ENCODE measurements at places on chromosomes 1 and 21.

DNA sequence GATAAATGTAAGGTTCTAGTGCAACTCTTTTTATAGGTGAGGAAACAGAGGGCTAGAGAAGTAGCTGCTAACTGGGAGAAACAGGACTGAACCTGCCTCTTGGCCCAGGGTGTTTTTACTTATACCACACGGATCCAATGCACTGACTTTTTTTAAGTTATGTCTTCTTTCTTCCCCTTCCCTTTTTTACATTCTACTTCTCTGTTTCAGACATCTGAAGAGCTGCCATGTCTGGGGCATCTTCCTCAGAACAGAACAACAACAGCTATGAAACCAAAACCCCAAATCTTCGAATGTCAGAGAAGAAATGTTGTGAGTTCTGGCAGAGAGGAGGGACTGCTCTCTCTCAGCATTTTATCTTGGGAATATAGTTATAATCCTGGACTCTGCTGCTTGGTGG, 1.4 kb downstream of the PFKFB2 start:
- DNase-seq = no peak

GRCh38 chr21:45410865-45411809, 6.2 kb downstream of the COL18A1 start:
- no peak for DNase-seq

DNA sequence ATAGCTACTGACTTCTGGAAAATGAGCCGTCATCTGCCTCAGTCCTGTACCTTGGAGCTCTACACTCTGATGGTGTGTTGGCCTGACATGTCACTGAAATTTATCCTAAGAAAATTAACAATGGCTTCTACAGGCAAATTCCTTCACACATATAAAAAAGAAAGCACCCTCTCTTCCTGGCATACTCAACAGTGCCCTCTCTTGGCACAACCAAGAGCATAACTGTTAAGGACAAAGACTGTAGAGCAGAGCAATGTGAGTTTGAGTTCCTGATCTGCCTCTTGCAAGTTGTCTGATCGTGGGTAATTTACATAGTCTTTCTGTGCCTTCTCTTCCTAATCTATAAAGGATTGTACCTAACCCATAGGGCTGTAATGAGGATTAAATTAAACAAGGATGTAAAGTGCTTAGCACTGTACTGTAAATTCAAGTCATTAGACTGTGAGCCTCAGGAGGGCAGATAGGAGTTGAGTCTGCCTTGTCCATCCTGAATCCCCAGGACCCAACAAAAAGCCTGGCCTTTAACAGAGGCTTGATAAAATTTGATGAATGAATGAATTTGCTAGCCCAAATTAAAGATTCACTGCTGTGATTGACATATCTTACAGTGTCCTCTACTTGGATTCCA, 83.5 kb downstream of the SYF2 start:
- no peak for DNase-seq

- no peak for DNase-seq
Measured at GRCh38 chr1:54825696-54826095, 24.6 kb upstream of the TTC22 start.

DNA sequence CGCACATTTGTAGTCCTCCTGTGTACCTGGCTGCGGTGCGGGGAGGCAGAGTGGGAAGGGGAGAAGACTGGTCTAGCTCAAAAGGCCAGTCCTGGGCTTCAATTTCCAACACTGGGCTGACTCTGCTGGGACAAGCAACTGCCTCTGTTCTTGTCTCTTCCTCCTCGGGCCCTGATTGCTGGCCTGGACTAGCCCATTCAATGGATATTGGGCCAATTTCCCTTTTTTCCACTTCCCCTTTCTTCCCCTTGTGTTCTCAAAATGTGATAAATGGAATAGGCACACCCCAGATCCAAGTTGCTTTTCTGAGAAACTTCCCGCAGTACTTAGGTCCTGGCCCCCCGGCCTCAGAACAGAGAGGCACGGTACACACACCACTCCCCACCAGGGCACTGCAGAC, 48.2 kb downstream of the SPSB1 start:
- DNase-seq = no peak

- no peak for DNase-seq
Measured at GRCh38 chr1:245209658-245210435, 55.1 kb downstream of the KIF26B start.

- no peak for DNase-seq
Measured at GRCh38 chr1:207309745-207310273, 11.7 kb upstream of the CD55 start.

GRCh38 chr1:177490036-177490639, 319.4 kb downstream of the BRINP2 start:
- no peak for DNase-seq

- DNase-seq = no peak
Measured at GRCh38 chr1:48007047-48007446, 9.9 kb upstream of the TRABD2B start.

DNA sequence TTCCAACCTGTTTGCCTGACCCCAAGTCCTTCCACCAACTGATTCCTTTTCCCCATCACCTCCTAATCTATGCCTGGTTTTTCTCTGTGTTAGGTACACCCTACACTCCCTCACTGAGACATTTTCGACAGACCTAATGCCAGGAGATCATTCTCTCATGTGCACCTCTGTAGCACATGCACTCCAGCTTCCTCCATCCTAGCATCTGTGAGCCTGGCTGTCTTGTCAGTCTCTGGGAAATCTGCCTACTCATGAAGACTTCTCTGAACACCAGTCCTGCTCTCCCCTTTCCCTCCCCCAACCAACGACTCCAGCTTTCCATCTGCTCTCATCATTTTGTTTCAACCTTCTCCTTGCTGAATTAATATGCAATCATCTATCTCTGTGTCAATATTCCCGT, 987 bp downstream of the MED8 start:
- no peak for DNase-seq

GRCh38 chr1:15684042-15684461, at the start of gene PLEKHM2:
TSS of gene PLEKHM2 (plus strand) at chr1:15684320. CDS start at chr1:15684559, 239 bp downstream.
- DNase-seq = peak; percentile 53

GRCh38 chr1:196324345-196324744, 283.9 kb downstream of the KCNT2 start:
- DNase-seq = no peak

- DNase-seq = peak; percentile 24
Measured at GRCh38 chr1:13702425-13703127, 2.6 kb downstream of the PRDM2 start.

GRCh38 chr1:43269627-43270375, at the start of gene TMEM125:
TSS of gene TMEM125 (plus strand) at chr1:43269983. CDS start at chr1:43272723, 2,740 bp downstream.
- DNase-seq = no peak

DNA sequence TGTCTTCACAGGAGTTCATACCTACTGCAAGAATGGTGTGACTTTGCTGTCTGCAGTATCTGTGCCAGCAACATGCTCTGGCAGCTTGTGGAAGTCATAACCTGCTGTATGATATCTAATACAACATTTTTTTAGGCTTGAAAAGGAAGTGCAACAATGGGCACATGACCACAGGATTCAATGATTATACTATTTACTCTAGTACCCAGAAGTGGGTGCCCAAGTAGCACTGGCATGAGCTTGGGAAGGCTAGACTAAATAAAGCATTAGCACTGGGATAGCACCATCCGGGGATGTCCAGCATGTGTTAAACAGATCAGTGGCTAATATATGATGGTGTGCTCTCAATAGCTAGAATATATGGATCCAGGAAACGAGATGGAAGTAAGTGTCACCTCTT, 98.6 kb upstream of the PDE4B start:
- no peak for DNase-seq

DNA sequence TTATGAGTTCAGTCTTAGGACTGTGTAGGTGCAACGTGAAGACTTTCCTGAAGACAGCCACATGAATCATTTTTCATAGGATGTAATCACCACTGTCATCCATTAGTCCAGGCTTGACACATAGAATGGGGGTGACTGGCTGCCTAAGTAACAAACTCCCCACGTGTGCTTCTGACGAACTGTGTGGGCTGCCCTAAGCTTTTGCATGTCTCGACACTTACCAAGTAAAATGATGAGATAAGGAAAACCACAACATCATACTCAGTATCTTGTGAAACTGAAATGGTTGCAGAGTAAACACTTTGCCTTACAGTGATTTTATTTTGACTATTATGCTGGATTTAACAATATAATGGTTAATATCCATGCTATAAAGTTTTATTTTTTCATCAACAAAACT, 19.5 kb downstream of the ERG start:
- no peak for DNase-seq

GRCh38 chr1:156524481-156524869, 23.9 kb upstream of the MEF2D start:
- DNase-seq = no peak

DNA sequence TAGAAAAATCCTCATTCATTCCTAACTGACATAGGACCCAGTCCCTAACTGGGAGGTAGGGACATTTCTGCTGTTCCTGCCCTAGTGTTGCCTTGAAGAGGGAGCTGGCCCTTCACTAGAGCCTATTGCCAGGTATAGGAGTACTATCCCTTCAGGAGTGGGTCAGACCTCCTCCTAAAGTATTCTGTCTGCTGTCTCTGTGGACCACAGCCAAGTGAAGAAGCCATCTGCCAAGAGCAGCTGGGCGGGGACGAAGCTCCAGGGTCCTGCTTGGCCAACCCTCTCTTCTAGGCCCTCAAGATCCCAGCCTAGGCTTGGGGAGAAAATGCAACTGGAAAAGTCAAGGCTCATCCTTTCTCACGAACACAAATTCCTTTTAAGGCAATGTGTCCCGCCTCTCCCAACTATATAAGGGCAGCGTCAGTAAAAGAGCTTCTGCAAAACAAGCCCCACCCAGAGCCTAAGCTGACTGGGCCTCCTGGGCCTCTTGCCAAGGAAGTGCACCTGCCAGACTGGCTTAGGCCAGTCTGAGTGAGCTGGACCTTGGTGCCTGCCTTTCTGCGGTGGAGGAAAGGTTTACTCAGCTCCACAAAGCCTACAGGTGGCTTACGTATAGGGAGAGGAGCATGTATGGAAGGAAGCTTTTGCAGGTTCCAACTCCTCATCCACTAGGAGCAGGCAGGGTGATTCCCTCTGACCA, 638 bp upstream of the TUFT1 start:
- DNase-seq = no peak

- DNase-seq = no peak
Measured at GRCh38 chr1:36822648-36823047, 211.7 kb downstream of the GRIK3 start.

- DNase-seq = no peak
Measured at GRCh38 chr1:185080422-185080821, 35.1 kb downstream of the RNF2 start.

- no peak for DNase-seq
Measured at GRCh38 chr1:235079443-235080296, 49.0 kb downstream of the TOMM20 start.

GRCh38 chr1:196558411-196558810, 49.8 kb downstream of the KCNT2 start:
- no peak for DNase-seq

DNA sequence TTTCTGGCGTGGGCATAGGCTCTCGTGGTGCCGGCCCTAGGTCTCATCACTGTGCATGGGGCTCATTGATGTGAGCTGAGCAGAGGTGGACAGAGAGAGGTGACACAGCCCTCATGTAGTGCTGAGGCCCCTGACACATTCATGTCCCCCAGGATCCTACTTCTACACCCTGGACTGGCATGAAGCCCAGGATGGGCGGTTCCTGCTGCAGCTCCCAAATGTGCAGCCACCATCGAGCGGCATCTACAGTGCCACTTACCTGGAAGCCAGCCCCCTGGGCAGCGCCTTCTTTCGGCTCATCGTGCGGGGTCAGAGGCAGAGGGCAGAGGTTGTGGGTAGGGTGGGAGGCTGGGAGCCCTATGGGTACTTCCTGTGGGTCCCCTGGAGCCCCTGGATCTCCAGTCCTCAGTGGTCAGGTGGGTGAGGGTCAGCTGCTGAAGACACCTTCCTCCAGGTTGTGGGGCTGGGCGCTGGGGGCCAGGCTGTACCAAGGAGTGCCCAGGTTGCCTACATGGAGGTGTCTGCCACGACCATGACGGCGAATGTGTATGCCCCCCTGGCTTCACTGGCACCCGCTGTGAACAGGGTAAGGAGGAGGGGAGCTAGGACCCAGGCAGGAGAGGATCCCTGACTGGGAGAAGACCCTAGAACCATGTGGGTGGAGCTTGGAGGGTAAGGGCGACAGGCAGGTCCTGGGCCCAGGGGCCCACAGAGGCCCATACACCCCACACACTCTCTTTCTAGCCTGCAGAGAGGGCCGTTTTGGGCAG, 6.1 kb downstream of the TIE1 start:
- no peak for DNase-seq

- DNase-seq = no peak
Measured at GRCh38 chr1:42833981-42834380, 12.4 kb upstream of the ZNF691 start.

DNA sequence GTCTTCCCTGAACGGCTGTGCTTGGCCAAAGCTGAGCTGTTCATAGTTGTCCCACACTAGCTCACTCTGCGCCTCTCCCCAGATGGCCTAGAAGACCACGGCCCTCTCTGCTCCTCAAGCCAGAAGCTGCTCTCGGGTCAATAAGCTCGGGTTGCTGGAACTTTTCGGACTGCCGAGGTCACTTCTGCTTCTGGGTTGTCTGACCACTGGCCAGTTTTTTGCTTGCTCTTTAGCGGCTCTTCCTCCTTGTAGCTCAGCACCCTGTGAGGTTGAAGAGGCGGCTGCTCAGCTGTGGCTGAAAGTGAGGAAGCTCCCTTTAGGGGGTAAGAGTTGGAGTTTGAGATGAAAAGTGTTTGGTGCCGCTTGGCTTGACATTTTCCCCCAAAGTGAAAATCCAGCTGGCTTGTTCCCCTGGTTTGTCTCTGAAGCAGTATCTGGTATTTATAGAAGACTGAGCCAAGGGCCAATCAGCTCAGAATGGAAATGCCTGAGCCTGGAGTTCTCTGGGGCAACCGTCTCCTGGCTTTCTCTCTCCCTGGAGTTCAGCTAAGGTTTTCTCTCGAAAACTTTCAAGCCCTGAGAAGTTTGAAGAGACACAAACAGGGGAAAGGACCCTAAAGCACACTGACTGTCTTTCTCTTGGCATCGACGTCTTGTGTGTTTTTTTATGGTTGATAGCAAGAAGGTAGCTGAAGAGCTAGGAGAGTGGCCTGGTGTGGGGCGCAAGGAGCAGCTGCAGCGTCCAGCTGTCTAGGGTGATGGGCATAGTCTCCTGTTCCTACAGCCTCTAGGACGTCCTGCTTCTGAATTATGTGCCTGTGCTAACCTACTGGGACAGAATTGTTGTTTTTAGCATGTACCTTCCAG, 72.0 kb downstream of the SYT6 start:
- no peak for DNase-seq

DNA sequence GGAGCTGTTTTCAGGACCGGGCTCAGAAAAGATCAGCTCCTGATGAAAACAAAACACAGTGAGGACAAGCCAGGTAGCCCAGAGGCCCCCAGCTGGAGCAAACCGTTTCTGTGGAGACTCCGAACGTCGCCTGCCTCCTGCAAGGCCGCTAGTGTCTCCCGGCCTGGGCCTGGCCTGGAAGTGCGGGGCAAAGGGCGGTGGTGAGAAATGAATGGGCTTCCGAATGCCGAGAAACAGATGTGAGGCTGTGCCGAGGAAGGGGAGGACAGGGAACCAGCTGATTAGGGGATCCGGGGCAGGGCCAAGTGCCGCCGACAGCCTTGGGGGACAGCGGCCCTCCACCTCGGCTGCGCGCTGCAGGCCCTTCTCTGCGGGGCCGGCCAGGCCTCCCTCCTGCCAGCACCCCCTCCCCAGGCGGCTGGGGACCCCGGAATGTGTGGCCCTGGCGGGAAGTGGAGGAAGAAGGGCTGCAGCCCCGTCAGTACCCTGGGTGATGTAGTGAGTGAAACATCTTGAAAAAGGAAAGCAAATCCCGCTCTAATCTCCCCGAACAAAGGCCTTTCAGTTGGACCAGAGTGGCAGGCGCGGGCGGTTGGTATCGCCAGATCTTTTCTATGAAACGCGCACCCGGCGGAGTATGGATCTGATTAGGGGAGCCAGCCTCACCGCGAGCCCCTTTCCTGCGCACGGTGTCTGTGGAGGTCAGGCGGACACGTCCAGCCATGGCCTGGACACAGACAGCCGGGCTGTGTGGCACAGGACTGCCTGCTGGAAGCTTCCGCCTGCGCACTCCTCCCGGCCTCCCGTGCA, 52.6 kb downstream of the PRDM16 start:
- DNase-seq = no peak

All from stimulated activated CD4-positive, alpha-beta T cell treated with anti-CD3 and anti-CD28 coated beads, Interleukin-12 subunit alpha, Interleukin-12 subunit beta, amount 100 ng/mL, for 4 hours (primary cell).